ENCODE measurements at places on chromosomes 6 and 20.

GRCh38 chr6:2529211-2529719, 221.5 kb downstream of the MYLK4 start:
- no peak for DNase-seq

- peak; percentile 68 for DNase-seq
Observed at GRCh38 chr6:138590796-138591709, 91.8 kb upstream of the NHSL1 start.

DNA sequence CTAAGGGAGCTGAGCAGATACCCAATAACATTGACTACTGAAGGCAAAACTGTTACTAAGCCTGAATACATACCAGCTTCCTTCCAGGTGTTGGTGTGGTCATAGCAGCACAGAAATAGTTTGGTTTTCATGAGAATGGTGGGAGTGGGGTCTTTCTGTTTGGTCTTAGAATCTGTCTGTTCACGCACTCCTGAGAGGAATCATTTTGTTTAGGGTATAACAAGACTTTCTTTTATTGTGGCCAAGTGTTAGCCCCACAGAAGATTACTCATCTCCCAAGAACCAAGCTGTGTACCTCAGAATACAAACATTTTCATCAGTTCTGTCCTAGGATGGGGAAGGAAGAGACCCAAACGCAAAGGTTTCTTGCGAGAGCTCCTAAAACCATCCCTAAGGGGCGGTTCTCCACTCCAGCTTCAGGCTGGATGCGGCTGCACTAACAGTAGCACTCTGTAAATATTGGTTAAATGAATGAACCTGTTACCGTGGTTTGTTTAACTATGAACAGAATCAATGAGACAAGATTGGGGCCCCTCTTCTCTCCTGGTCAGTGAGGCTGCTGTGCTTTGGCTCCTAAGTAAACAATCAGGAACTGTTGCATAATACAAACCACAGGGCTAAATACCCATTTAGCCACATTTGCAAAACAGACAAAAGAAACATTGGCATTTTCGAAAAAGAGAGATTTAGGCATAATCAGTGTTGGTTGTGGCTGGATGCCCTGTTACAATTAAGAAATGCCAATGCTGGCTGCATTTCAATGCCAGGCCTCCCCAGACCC, 44.9 kb downstream of the SNAP25 start:
- DNase-seq: no peak

DNA sequence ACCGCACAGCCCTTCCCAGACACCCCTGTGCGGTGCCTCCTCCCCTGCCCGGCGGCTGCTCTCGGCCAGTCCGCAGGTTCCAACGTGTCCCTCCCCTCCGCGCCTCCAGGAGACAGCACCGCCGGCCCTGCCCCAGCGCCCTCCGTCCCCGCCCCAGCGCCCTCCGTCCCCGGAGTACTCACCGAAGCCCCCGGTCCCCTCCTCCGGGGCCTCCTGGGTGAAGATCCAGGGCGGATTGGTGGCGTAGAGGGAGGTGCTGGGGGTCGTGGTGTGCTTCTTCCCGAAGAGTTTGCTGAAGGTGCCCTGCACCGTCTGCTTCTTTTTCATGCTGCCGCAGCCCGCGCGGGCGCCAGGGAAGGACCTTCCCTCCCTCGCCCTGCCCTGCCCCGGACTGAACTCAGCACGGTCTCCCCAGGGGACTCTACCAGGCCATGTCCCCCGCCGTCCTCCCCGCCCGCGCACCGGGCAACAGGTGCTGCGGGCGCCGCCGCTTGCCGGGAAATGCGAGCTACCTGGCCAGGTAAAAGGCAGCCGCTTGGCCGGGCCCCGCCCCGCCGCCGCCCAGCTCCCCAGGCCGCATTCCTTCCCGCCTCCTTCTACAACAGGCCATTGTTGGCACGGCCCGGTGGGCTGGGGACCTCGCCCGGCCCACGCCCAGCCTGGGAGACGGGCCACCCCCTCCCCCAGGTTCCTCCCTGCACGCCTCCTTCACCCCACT, at the start of gene C6orf132:
TSS of gene C6orf132 (minus strand) at position 503 of the 718 bp plus-strand sequence. CDS start at position 327, 176 bp downstream.
- peak; percentile 41 for DNase-seq

GRCh38 chr20:52457826-52458225, 266.2 kb upstream of the ZFP64 start:
- peak; percentile 30 for DNase-seq

GRCh38 chr20:47561603-47562583, 60.2 kb downstream of the NCOA3 start:
- no peak for DNase-seq

DNA sequence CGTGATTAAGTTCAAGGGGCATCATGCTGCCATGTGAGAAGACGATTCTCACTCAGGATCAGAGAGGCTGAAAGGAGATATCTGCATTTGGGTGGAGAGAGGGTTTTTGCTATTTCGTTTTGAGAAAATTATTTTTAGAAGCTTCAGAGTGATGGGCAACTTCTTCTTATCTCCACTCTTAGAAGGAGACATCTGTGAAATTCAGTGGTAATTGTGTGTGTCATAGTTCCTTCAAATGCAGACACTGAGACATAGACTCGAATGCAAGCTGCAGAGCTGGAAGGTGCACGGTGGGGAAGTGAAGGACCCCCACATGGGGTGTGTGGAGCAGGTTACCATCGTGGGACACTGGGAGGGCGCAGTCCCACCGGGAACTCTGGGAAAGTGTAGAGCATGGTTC, 116.8 kb downstream of the PRND start:
- no peak for DNase-seq

GRCh38 chr6:123171341-123172115, 175.5 kb downstream of the CLVS2 start:
- no peak for DNase-seq

DNA sequence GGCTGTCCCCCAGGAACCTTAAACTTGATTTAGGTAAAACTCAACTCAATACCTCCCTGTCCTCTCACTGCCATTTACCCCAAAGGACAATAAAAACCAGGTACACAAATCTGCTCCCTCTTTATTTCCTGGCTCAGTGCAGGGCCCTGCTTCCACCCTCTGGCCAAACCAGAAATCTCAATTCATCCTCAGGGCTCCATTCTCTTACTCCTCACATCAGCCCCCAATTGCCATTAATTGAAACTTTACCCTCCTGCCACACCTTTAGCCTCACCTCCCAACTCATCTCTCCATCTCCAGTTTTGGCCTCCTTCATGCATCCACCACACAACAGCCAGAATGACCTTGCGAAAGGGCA, 10.5 kb downstream of the ZBTB2 start:
- no peak for DNase-seq

- DNase-seq: no peak
Observed at GRCh38 chr6:169776379-169776778, 25.0 kb downstream of the ERMARD start.

DNA sequence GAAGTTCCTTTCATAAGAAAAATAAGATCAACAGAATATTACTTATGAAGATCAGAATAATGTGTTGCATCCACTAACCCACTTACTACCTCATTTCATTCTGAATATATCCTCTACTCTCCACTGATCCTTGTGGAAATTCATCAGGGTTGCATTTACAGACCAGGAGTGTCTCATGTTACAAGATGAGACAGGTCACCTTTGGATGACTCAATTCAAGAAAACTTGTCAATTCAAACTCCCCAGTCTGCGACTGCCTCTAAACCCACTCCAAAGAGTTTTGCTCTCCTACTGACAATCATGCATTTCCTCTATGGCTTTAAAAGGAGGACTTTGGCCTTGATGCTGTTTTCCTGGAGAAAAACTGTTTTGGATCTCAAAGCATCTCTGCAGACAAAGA, 68.4 kb downstream of the ID4 start:
- no peak for DNase-seq

DNA sequence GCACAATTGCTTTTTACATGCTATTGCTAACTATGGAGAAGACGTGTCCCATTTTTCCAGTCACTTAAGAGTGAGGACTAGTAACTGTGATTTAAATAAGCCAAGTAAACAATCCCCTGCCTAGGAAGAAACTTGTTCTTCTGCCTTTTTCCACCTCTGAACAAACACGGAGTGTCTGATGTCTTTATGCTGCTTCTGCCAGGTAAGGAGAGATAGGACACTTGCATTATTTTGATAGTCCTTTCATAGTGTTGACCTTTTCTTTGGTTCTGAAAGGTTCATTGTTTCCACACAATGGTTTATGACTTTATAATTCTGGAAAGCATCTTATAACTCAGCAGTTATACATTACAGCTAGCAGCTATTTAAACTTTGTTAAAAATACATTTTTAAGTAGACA, 8.4 kb downstream of the LRP11 start:
- DNase-seq: no peak

DNA sequence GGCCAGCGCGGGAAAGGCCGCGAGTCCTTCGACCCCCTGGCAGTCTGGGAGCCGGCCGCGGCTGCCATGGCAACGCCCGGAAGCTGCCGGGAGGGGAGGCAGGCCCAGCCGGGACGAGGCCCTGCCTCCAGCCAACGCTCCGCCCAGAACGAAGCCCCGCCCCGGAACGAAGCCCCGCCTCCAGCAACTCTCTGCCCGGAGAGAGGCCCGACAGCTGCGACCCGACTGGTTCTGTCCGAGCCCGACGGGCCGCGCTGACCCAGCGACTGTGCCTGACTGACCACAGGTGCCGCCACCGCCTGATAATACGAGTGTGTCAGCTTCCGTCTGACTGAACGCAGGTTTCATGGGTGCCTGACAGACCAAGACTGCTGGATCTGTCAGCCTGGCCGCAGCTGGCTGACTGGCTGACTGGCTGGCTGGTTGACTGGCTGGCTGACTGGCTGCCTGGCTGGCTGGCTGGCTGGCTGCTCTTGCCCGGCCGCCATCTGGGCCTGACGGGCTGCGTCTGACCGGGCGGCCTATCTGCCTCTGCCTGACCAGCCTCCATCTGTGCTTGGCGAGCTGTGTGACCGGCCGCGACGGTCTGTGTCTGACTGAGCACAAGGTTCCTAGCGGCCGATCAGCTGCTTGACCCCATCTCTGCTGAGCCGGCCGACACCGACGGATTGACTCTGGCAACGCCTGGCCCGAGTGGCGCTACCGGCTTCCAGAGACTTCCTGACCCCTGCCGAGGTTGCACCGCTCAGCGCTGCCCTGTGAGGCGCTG, 89.7 kb upstream of the EPB41L1 start:
- DNase-seq: peak; percentile 77

GRCh38 chr20:5039255-5039657, 37.9 kb upstream of the SLC23A2 start:
- DNase-seq: no peak

DNA sequence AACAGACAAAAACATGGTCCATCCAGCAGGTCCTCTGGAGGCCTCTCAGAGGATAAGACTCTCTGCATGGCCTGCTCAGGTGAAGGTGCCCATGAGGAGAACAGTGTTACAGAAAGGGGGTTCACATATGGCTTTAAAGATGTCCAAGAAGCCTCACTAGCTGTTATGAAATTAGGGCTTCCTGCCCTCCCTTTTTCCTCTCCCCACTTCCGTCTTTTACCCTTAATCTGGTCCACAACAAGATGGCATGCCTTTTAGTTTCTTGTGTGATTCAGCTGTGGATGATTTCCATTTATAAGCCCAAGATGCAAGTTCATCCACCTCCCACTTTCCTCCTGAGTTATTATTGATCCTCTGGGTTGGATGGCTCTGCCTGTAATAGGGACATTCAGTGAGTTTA, 14.0 kb downstream of the GCNT2 start:
- DNase-seq: no peak

DNA sequence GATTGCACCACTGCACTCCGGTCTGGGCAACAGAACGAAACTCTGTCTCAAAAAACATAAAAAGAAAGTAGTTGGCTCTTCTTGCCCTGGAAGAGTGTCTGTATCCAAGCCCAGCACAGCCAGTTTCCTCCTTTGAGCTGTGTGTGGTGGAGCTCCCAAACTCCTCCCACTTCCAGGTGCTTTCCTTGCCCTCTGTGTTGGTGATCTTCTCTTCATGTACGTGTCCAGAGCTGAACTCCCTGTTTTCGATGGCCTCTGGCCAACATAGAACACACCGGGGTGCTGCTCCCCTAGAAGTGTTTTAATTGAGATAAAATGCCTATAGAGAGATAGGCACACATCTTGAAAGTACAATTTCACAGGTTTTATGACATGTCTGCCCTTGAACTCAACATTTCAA, 16.7 kb upstream of the SGK2 start:
- no peak for DNase-seq

- peak; percentile 17 for DNase-seq
Observed at GRCh38 chr6:45961125-45961524, 54.5 kb downstream of the CLIC5 start.

- no peak for DNase-seq
Observed at GRCh38 chr6:53527249-53527765, 17.6 kb downstream of the GCLC start.

DNA sequence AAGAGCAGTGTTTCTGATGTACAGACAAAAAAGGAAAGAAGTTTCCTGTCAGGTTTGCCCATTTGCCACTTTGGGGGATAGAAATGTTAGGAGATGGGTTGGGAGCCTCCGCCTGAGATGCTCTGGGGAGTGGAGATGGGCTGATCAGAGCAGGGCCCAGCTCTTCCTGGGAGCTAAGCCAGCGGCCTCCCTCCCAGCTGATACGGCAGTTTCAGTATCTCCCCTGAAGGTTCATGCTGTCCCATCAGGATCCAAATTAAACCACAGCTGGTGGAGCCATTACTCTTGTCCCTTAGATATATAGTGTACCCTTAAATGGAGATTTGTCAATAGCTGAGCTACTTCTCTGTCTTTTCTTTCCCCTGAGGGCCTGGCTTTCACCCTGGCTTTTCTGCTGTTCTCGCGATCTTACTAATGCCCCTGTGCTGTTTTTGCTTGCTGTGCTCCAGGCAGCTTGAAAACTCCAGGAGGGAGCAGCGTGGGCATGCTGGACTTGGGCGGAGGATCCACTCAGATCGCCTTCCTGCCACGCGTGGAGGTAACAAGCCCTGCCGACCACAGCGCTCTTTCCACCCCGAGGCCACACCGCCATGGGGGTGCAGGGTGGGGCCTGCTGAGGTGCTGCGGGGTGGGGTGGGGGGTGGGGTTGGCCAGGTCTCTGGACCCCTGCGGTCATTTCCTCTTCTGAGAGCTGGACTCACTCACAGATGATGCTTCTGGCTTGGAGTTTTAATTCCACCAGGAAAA, 20.9 kb downstream of the ENTPD6 start:
- DNase-seq: no peak

DNA sequence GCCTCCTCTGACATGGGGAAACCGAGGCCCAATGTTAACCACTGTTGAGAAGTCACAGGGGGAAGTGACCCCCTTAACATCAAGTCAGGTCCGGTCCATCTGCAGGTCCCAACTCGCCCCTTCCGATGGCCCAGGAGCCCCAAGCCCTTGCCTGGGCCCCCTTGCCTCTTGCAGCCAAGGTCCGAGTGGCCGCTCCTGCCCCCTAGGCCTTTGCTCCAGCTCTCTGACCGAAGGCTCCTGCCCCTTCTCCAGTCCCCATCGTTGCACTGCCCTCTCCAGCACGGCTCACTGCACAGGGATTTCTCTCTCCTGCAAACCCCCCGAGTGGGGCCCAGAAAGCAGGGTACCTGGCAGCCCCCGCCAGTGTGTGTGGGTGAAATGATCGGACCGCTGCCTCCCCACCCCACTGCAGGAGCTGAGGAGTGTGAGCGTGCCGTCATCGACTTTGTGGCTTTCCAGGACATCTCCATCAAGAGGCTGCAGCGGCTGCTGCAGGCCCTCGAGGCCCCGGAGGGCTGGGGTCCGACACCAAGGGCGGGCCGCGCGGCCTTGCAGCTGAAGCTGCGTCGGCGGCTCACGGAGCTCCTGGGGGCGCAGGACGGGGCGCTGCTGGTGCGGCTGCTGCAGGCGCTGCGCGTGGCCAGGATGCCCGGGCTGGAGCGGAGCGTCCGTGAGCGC, 1.6 kb downstream of the TNFRSF6B start:
- DNase-seq: no peak

- DNase-seq: no peak
Observed at GRCh38 chr20:10423735-10424134, 10.3 kb downstream of the MKKS start.
